ENCODE measurements at places on chromosomes 2 and 18.
A peak's percentile ranks its signal among the peaks of the same experiment; 100 is the strongest.

DNA sequence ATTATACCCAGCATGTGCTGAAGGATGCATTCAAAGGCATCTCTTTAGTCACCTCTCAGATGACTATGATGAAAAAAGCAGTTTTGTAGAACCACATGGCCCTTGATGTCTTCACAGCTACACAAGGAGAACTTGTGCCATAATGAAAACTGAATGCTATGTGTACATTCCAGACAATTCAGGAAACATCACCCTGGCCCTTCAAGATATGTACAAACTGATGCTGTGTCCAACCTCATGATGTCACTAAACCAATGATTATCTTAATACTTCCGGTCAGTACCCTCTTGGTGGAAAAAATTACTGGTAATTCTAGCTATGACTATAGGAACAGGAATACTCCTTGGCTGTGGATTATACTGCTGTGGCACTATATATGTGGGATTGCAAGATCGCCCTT, 20.0 kb downstream of the DUSP11 start:
- no peak for DNase-seq

DNA sequence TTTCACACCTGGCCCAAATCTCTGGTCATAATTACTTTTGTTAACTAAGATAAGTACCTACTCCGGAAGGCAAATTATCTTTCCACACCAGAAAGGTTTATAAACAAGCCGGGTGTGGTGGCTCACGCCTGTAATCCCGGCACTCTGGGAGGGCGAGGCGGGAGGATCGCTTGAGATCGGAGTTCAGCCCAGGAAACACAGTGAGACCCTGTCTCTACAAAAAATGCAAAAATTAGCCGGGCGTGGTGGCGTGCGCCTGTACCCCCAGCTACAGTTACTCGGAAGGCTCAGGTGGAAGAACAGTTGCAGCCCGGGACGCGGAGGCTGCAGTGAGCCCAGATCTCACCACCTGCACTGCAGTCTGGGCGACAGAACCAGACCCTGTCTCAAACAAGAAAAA, 2.1 kb downstream of the PUM2 start:
- no peak for DNase-seq

DNA sequence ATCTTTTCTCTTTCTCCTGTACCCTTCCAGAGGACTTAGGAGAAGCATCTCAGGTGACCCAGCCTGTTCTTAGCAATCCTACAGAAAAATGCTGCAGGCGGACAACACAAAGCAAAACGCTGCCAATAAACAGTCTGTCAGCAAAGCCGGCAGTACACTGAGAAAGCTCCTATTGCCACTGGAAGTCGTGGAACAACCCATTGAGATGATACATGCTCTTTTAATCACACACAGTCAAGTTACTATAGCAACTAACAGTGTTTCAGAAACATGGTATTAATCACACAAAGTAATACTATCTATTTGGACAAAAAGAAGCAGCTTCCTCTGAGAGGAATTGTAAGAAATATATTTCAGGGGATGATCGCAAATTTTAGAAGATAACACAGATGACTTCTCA, 10.5 kb downstream of the CTLA4 start:
- no peak for DNase-seq

- DNase-seq: peak; percentile 72
Observed at GRCh38 chr2:113976277-113976928, 86.5 kb downstream of the ACTR3 start.

DNA sequence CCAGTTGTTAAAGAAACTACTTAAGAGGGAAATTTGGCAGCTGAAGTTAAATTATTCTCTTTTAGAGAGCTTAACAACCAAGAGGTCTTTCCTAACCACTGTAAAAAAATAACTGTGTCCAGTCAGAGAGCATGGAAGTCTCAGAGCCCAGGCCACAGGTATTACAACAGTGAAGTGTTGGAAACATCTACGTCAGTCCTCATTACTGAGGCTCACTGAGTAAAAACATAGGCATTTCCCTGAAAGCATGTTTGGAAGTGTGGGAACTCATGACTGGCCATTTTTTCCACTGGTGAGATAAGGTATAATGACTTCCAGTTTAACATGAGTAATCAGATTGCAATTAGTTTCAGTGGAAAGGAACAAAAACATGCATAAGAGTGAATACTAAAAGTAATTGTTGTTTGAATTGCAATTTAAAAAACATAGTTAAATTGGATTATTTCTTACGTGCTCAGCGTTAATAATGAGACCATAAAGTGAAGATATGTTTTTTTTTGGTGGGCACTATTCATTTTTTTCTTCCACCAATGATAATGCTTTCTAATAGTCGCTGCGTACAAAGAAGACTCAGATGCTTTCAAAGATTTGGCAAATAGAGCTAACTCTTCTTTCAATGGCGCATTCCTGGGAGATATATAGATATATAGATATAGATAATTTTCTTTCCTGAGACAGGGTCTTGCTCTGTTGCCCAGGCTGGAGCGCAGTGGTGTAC, 60.8 kb downstream of the EFEMP1 start:
- peak; percentile 30 for DNase-seq

DNA sequence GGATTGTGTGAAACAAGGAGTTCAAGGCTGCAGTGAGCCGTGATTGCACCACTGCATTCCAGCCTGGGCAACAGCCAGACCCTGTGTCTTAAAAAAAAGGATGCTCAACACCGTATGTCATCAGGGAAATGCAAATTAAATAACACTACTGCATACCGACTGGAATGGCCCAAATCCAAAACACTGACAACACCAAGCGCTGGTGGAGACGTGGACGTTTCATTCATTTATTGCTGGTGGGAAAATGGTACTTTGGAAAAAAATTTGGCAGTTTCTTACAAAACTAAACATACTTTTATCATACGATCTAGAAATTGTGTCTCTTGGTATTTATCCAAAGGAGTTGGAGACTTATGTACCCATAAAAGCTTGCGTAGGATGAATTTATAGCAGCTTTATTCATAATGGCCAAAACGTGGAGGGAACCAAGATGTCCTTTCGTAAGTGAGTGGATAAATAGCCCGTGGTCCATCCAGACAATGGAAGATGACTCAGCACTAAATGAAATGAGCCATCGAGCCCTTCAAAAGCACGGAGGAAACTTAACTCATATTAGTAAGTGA, 24.2 kb downstream of the NEU4 start:
- DNase-seq: no peak

GRCh38 chr2:62964050-62964449, 86.6 kb upstream of the OTX1 start:
- no peak for DNase-seq

DNA sequence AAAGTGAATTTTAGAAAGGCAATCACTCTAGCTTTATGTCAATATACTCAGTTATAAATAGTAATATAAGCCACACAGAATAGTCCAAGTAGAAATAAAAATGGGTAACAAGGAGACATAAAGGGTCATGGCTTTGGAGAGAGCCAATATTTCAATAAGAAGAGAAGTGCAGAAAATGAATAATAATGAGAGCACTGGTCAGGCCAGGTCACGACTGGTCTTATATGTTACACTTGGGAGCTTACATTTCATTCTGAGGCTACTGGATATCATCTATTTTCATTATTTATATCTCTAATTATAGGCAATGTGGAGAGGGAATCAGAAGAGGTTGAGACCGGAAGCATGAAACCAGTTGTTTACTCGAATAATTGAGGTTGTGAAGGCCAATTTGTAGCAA, 180.8 kb upstream of the PID1 start:
- no peak for DNase-seq

GRCh38 chr18:35526495-35527059, 28.8 kb upstream of the INO80C start:
- DNase-seq: peak; percentile 43

DNA sequence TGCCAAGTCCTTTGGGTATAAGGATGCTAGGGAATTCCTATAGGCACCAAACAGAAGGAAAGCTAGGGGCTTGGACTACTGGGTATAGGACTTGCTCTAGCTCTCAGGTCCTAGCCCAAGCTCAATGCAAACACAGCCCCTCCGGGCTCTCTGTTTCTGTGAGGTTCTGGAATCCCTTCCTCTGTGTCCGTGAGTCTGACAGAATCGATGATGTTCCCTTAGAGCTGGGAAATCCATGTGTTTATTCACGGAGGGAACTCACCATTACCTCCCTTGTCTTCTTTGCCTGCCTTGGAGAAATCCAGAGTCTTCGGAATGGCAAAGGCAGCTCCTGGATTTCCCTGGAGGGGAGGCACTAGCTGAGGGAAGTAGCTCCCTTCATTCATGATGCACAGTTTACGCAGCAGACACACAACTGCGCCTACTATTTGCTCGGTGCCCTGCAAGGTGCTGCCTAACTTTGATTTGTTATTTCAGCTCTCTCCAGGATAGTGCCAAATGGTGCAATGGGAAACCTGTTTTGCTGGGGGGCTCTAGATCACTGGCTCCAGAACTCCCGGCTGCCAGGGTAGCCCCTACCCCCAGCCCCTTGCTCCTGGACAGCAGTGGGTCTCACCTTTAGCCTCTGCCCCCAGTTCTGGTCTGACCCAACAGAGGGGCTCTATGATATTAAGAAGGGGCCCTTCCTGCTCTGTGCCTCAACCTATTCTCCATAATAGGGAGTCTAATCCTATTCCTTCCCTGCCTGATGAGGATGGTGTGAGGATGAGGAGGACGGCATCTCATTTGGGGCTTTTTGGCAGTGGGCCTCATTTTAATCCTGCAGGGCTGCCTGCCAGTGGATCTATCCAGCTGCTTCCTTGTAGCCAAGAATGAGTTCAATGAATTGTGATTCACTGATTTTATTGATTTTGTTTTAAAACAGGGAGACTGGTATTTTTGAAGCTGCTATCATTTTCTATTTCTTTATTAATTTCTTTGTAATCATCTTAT, 8.4 kb upstream of the PSMD1 start:
- no peak for DNase-seq
